K562 (cell line): ENCODE measurements at places on chromosomes 13 and 19. TPM values are rescaled to one million over a fixed set of nuclear protein-coding genes. Genes with fewer than 3 reads are reported as not detected.
A peak's percentile ranks its signal among the peaks of the same experiment; 100 is the strongest.

GRCh38 chr19:40596608-40597328 lies 4.4 kb upstream of the LTBP4 start:
- DNase-seq, result peak; percentile 96

DNA sequence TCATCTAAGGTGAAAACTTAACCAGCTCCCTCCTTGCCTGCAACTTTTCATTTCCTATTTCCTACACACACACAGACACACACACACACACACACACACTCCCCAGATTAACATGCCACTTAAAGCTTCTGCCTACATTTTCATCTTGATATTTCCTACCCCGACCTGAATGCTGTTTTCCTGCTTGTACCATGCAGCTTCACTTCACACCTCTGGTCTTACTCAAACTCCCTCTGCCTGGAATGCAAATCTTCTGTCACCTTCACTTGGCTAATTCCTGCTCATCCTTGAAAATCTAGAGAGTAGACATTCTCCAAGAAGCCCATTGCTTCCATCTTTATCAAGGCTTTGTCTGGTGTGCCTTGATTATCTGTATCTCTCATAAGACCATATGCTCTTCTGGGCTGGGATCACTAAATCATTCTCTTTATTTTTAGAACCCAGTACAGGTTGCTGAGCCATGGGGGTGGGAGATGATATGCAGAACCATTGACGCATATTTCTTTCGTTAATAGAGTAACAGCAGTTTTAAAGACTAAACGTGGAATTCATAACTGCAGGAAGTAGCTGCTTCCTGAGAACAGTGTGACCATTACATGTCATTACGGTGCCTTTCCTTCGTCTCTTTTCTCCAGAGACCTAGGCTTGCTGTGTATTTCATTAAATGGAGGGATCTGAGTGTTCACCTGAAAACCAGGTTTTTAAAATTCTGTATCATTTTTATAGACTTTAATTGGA lies 37.7 kb downstream of the CNMD start:
- DNase-seq, result no peak

DNA sequence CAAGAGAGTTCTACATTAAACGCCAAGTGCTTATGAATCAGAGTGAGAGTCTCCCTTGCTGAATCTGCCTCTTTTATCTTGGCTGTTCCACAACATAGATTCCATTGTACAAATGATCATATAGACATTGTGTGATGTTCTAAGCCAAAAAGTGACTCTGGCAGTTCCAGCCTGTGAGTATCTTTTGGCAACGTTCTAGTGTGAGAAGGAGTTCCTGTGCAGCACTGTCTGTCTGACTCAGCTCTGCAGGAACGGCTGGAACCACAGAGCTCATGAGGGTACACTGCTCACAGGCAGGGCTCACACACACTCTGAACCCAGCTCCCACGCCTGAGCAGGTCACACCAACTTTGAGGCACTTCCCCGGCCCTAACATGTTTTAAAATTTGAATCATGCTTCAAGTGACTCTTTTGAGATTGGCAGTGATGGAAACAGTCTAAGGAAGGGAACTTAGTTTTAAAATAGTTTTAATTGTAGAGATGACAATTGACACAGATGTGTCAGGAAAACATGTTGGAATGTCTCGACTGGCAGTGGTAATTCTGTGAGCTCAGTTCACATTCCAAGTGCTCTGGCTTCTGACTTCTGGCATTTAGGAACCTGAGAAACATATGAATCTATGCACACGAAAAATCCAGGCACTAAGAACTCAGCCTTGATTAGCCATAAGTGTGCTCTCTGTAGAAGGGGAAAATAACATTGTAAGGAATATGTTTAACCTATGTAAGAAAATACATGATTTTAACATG lies 272.0 kb downstream of the UQCRFS1 start:
- DNase-seq, result no peak

GRCh38 chr19:10085641-10086590 lies at the start of gene SHFL:
SHFL (plus strand) TSS chr19:10086317; CDS start chr19:10086428, 111 bp downstream.
- DNase-seq, result peak; percentile 85

The ZNF8 gene
- polyA plus RNA-seq, result 3.7 and 3.8 TPM in 2 replicates

The CCNA1 gene
- not detected in 2 replicates for polyA plus RNA-seq

The MAST1 gene
- polyA plus RNA-seq, result 7.6 and 10.5 TPM in 2 replicates

DNA sequence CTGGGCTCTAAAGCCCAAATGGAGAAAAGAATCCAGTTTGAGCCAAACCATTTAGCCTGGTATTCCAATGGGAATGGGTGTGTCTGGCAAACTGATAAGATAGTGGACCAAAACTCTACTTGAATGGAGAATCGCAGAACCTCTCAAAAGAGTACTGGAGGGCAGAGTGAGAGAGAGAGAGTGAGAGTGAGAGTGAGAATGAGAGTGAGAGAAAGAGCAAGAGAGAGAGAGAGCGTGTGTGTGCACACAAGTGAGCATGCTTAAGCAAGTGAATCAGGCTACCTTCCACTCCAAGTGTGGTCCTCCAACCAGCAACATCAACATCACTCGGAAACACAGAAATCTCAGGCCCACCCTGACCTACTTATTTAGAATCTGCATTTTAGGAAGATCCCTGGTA lies 58.8 kb downstream of the UQCRFS1 start:
- no peak for DNase-seq

DNA sequence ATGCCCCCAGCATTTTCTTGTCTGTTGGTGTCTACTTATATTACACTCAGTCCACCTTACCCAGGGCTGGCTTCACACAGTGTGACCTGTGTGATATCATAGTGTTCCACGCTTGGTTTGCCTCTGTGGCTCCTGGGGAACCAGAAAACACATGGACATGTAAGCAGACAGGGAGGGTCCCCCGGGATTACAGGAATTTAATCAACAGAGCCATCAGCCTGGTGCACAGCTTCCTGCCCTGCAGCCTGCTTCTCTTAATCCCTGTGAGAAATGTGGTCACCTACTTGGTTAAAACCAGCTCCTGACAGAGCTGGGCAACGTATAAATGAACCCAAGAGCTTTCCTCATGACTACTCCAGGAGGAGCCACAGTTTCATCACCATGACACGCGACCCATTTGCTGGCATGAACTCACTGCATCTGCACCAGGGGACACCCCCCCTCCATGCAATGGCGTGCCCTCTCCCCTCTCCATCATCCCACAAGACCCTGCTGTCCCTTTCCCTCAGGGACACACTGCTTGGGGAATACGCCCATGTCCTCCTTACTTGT lies 152.1 kb downstream of the UQCRFS1 start:
- DNase-seq, result no peak

The PTPRH gene
- 22.7 and 22.8 TPM in 2 replicates for polyA plus RNA-seq

GRCh38 chr13:27039171-27039701 lies 132.4 kb downstream of the USP12 start:
- no peak for DNase-seq

The CNMD gene
- polyA plus RNA-seq, result not detected in 2 replicates

The SIAH3 gene
- not detected in 2 replicates for polyA plus RNA-seq

The ADGRE3 gene
- polyA plus RNA-seq, result not detected in 2 replicates

DNA sequence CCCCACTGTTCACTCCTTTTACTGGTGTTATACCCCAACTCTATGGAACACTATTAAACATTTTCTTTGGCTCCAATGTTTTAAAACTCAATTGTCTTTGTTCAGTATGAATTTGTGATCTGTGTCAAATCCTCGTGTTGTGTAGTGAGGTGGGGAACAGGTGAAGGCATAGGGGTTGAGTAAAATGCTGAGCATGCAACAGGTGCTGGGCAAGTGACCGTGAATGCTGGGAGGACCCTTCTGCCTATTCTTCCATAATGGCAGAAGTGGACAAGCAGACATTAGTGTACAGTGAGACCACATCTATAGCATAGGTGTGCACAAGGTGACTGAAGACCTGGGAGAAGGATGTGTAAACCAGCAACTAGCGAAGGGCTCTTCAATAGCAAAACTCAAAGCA lies 1188.0 kb downstream of the UQCRFS1 start:
- no peak for DNase-seq

GRCh38 chr19:50792272-50793250 lies 2.3 kb downstream of the ACP4 start:
- no peak for DNase-seq

DNA sequence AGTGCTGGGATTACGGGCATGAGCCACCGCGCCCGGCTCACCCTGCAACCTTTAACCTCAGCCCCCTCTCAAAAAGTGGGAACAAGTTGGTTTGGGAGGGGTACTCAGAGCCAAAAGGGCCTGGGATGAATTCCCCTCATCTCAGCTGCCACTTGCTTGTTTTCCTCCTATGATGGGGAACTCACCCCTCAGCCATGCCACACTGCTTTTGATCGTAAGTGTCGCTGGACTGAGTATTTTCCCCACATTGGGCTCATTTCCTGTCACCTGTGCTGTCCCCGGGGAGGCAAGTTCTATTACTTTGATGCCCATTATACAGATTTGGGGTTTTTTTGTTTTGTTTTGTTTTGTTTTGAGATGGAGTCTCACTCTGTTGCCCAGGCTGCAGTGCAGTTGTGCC lies 6.5 kb downstream of the R3HDM4 start:
- DNase-seq, result no peak

- no peak for DNase-seq
Observed at GRCh38 chr19:31110336-31110735, 238.9 kb downstream of the TSHZ3 start.

The CADM4 gene
- polyA plus RNA-seq, result 1.7 and 4.6 TPM in 2 replicates

- DNase-seq, result no peak
Observed at GRCh38 chr13:28705461-28706083, 13.2 kb downstream of the SLC46A3 start.

- no peak for DNase-seq
Observed at GRCh38 chr13:98313023-98313921, 136.2 kb upstream of the RNF113B start.

The THSD8 gene
- not detected in 2 replicates for polyA plus RNA-seq

DNA sequence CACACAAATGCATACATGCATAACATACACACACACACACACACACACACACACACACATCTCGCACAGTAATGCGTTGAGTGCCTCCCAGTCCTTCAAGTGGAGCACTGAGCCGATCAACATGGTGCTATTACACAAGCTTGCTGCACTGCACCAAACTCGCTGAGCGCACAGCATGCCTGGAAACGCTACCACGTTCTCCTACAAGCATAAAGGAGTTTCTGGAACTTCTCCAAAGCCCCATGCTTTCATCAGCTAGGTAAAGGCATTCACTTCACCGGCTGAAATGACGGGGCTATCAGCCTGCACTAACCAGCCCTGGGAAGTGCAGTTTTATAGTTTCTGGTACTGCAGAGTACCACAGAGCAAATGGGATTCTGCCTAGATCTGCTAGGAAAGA lies 92.7 kb downstream of the FGF14 start:
- no peak for DNase-seq

GRCh38 chr13:102648046-102648445 lies 46.8 kb downstream of the METTL21C start:
- DNase-seq, result no peak

The ZNF616 gene
- polyA plus RNA-seq, result 3.7 and 5.0 TPM in 2 replicates

The CDC37 gene
- polyA plus RNA-seq, result 481 and 538 TPM in 2 replicates

DNA sequence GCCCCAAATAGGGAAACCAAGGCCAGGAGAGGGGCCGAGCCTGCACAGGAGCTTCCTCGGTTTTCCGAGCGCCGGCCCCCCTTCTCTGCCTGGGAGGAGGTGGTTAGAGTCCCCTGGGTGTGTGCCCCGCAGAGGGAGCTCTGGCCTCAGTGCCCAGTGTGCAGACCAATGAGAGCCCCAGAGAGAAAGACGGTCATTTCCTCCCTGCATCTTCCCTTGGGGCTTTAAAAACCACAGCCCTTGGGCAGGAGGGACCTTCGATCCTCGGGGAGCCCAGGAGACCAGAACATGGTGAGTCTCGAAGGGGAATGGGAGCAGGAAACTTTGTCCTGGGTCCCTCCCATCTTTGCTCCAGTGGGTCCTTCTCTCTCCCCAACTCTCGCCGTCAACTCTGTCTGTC lies at the start of gene C5AR1:
Gene C5AR1 (plus strand): TSS at position 254 of the 400 bp plus-strand sequence. CDS start 35 bp downstream, at position 289.
- DNase-seq, result no peak

GRCh38 chr13:113554333-113554700 lies 30.2 kb upstream of the TFDP1 start:
- DNase-seq, result no peak

DNA sequence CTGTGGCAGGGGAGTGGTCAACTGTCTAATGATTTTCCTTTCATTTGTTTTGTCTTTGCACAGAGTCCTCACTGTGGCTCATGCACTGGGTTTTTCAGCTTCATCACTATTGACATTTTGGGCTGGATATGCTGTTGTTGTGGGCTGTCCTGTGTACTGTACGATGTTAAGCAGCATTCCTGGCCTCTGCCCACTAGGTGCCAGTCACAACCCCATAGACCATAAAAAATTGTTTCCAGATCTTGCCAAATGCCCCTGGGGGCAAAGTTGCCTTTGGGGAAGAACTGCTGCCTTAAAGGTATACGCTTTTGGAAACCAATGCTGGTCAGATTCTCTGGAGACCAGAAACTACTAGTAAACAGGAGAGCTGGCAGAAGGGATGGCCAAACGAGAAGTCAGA lies 310.4 kb downstream of the SPRY2 start:
- DNase-seq, result no peak

DNA sequence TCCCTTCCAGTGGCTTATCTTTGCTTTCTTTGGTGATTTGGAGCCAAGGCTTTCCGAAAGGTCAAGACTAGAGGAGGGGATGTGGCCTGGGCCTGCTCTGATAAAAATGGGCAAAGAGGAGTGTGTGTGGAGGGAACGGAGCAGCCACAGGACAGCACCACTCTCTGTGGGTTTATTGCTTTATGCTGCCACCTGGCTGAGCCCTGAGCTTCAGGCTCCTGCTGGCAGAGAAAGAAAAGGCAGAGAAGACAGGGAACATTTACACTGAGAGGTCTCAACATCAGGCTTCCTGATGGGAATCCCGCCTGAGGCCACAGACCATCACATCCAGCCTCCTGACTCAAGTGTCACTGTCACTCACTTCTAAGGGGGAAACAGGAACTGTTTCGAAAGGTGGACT lies 9.2 kb upstream of the GSX1 start:
- DNase-seq, result no peak

The NTF4 gene
- not detected in 2 replicates for polyA plus RNA-seq

- no peak for DNase-seq
Observed at GRCh38 chr13:102945886-102946285, 100.1 kb downstream of the ERCC5 start.

GRCh38 chr13:30712536-30713532 lies 22.5 kb upstream of the ALOX5AP start:
- DNase-seq, result no peak

- DNase-seq, result peak; percentile 98
Observed at GRCh38 chr19:40365613-40366401, 17.3 kb downstream of the PLD3 start.

The ACP7 gene
- not detected in 2 replicates for polyA plus RNA-seq

The KLF1 gene
- polyA plus RNA-seq, result 111 and 113 TPM in 2 replicates
